ENCODE measurements at places on chromosomes 3 and 15. TPM values are rescaled to one million over a fixed set of nuclear protein-coding genes. Genes with fewer than 3 reads are reported as not detected.

DNA sequence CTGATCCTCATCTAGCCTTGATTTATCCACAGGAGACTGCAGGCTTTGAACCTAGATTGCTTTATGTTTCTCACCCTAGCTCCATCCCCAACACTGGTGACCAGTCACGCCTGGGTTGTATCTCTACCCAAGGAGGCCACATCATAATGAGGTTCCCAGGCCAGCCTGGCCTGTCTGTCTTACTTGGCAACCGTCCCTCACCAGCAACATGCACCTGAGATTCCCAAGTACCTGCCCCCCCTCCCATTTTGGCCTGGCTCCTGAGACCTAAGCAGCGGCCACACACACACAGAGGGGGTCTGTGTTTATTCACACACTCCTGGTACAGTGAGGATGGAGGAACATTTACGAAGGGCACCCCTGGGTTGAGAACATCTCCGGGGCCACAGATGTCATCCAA is 2.4 kb downstream of the CAMK2N2 start:
- DNase-seq = no peak

DNA sequence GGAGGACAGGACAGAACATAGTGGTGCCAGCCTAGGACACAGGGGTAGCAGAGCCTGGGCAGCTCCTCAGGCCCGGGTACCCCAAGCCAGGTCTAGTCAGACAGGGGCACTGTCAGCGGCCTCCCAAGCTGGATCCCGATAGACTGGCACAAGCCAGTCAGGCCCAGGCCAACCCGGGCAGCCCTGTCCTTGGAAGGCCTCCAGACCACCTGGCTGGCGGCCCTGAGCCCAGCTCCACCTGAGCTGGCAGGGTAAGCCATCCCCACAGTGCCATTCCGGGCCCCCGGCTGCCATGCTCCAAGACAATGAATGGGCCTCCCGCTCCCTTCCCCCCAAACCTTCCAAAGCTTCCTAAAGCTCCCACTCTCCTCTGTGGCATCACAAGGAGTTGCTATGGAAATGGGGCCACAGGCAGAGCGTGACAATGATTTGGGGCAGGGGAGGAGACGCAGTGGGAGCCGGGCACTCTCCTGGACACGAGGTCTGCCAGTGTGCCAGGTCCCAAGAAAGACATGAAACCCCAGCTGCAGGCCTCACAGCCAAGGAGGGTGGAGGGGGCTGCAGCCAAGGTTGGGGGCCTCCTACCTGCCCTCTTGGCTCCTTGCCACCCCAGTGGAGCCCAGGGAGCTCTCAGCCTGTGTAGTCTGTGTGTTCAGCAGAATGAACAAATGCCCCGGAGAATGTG is 165.6 kb upstream of the LINGO1 start:
- no peak for DNase-seq

GRCh38 chr15:83365370-83365938 is 81.0 kb upstream of the BNC1 start:
- DNase-seq = no peak

GRCh38 chr3:86837871-86838270 is 153.1 kb downstream of the VGLL3 start:
- DNase-seq = no peak

- DNase-seq = no peak
These were observed 5.0 kb downstream of the MASP1 start for GRCh38 chr3:187286467-187287059.

GRCh38 chr15:39784638-39785037 is 2.0 kb upstream of the FSIP1 start:
- no peak for DNase-seq

DNA sequence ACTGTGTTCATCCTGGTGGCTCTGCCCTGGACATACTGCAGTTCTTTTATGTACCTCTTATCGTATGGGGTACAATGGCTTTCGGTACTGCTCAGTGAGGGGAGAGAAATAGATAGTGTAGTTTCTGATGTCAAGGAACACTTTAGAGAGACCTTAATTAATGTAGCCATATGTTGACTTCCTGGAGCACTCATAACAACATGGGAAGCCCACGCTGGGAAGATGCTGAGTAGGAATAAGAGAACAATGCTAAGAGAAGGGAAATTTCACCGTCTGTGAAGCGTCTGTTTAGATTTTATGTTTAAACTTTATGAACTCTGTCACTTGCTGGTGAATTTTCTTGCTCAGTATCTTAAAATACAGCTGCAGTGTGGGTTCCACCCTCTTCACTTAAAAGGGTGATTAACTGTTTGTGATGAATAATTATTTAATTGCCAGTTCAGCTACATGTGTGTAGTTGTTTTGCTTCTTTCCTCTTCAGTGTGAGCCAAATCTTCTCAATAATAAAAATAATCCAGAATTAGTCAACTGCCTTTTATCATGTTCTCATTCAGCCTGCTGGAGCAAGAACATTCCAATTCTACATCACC is 373.1 kb upstream of the TPRG1 start:
- no peak for DNase-seq

- DNase-seq = no peak
These were observed 52.1 kb upstream of the PRR23E start for GRCh38 chr3:127140501-127141460.

The MST1 gene
- total RNA-seq = 6.9 TPM

The SCG5 gene
- total RNA-seq = 136 TPM

The EFCC1 gene
- 0.41 TPM for total RNA-seq

Data from frontal cortex (tissue), 4 donors.